ENCODE measurements at places on chromosomes 16 and 17.

DNA sequence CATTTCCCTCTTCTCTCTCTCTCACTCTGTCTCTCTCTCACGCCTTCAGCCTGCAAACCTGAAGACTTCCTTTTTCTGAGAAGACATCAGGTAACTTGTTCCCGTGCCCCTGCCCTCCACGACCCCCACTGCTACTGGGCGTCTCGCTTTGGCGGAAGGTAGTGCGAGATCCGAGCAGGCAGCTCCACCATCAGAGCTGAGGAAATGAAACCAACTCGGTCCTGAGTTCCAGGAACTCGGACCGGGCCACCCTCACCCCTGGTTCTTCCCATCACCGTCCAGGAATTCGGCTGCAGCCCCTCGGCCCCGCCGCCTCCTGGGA is 585 bp downstream of the MLKL start:
- DNase-seq, result peak; percentile 27

- DNase-seq, result no peak
Observed at GRCh38 chr16:50295541-50296132, 29.3 kb downstream of the ADCY7 start.

DNA sequence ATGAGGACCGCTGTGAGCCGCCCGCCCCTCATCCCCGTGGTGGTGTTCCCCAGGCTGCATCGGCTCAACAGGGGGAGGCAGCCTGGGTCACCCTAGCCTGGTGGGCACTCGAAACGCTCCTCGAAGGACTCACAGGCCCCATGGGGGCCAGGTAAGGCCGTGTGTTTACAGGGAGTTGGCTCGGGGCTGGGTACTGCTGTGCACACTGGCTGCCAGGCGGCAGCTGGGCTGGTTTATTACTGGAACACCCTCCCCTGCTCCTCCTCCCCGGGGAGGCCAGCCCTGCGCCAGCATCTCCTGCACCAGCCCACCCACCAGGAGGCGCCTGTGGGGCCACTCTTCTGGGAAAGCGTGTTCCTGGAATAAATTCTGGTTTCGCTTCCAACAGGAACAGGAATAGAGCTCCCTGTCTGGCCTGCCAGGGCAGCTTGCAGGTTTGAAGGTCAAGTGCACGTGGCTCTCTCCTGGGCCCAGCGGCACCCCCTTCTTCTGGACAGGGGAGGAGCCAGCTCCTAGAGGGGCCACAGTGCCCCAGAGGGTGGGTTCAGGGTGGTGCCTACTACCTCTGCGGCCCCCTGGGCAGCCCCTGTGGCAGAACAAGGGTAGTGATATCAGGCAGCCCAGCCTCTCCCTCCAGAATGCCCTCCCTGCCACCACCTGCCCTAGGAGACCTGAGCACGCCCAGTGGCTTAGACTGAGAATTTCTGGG is 11.3 kb downstream of the MCRIP1 start:
- peak; percentile 29 for DNase-seq

DNA sequence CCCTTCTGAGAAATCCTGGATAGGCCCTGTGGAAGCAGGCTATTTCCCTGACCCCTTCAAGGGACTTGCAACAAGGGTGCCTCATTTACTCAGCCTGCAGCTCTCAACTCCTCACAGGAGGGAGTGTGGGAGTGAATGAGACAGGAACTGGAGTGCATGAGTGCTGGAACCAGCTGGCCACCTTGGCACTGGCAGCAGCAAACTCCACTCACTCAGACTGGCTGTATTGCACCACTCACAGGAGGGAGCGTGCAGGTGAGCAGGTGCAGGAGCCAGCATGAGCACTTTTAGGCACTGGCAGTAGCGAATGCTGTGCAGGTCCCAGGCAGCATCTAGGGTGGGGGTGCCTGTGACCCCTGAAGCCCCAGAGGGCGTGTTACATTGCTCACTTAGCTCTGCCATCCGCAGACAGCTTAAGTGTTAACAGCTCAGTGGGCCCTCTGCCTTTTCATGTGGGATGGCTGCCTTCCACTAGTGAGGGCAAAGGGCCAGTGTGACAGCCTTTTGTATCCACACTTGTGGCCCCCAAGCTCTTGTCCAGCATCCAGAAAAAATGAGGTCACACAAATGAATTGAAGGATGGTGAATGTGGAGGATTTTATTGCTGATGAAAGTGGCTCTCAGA is 11.0 kb upstream of the ZNHIT3 start:
- no peak for DNase-seq

DNA sequence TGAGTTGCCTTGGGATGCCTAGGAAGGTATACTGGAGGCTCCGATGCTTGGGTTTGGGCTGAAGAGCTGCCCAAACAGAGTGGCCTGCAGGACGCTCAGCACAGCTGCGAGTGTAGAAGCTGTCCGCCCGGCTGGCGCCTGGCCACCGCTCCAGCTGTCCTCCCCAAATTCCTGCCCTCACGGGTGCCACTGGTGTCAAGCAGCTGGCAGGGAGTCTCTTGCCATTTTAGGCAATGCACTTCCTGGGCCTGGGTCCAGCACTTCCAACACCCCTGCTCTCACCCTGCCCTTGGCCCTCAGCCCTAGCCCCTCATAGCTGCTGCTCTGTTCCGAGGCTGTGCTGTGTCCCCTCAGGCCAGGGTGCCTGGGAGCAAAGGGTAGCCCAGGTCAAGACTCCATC is 5.2 kb upstream of the PKMYT1 start:
- no peak for DNase-seq

DNA sequence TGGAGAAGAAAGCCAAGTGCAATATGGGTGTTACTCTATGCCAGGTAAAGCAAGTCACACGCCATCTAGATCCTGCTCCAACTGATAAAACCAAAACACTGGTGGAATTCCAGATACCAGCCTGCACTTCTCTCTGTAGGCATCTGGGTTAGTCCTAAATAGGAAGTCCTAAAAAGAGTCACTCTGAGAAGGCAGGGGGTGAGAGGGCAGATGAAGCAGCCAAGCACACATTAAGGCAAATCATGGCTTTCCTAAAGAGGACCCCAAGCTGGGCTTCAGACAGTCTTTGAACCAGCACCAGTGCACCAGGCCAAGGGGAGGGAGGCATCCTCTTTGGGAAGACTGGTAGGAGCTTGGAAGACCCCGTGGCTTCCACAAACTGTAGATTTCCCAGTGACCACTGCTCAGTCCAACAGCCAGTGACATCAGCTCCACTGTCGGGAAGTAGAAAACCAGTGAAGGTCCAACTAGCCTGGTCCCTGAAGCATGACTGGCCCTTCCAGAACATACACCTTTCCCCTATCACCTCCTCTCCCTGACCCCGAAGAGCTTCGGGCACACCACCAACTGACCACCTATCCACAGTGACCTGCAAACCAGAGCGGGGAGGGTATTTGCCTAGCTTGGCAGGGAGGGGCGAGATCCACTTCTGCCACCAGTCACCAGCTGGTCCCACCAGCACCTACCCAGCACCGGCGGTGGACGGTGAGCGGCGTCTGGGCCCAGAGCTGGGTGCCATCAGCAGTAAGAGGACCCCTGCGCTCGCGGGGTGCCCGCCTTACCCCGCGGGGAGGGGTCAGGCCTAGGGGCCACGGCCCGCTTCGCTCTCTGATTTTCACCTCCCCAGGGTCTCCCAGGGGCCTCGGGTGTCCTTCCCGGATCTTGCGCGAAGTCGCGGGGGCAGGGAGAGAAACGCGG is 1.0 kb downstream of the LITAF start:
- DNase-seq, result no peak

GRCh38 chr17:75008373-75008772 is 4.1 kb upstream of the MRPL58 start:
- DNase-seq, result no peak

DNA sequence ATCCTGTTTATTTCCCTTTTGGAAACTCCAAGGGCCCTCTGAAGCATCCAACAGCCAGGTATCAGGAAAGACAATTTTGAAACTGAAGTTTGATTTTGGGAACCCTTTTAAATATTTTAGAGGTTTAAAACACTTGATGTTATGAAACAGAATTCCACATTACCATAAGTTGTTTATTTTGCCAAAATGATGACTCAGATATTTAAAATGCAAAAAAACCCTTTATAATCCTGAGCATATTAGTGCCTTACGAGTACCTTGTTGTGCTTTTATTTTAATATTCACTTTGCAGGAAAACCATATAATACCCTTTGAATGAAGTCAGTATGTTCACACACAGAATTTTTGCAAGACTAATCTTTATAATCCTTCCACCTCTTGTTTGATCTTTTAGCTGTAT is 765.1 kb upstream of the CA10 start:
- no peak for DNase-seq

- DNase-seq, result no peak
Observed at GRCh38 chr17:17109256-17109655, 67.0 kb downstream of the MPRIP start.

DNA sequence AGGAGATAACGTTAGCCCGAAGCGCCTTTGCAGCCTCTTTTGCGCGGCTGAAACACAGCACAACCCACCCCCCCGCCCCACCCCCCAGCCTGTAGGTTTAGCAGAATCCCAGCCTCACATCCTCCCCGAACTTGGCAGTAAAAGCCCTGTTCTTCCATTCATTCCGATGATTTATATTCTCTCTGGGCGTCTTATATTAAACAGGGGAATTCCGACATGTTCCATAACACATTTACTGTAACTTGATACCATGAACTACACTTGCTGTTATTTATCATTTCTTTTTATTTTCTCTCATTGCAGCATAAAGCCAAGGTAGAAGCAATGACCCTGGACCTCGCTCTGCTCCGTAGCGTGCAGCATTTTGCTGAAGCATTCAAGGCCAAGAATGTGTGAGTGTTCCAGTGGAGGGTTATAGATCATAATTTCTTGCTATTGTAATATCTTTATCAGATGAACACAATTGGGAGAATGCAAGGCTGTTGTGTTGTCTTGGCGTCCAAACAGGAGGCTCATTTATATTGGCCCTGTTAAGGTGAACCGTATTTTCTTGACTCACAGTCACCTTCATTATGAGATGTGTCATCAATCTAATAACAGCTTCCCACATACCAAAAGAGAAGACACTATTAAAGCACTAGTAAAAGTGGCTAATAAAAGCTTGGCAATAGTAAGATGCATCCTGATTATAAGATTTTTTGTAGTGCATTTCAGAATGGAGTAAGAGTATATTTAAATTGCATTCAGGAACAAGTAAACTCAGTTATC is 287.3 kb downstream of the WWOX start:
- DNase-seq, result no peak

GRCh38 chr17:81376946-81377714 is 18.1 kb upstream of the BAHCC1 start:
- no peak for DNase-seq
